Stimulated activated CD4-positive, alpha-beta T cell treated with anti-CD3 and anti-CD28 coated beads, Interleukin-2, amount 100 ng/mL, for 24 hours (primary cell): ENCODE measurements at places on chromosomes 3 and 15.

DNA sequence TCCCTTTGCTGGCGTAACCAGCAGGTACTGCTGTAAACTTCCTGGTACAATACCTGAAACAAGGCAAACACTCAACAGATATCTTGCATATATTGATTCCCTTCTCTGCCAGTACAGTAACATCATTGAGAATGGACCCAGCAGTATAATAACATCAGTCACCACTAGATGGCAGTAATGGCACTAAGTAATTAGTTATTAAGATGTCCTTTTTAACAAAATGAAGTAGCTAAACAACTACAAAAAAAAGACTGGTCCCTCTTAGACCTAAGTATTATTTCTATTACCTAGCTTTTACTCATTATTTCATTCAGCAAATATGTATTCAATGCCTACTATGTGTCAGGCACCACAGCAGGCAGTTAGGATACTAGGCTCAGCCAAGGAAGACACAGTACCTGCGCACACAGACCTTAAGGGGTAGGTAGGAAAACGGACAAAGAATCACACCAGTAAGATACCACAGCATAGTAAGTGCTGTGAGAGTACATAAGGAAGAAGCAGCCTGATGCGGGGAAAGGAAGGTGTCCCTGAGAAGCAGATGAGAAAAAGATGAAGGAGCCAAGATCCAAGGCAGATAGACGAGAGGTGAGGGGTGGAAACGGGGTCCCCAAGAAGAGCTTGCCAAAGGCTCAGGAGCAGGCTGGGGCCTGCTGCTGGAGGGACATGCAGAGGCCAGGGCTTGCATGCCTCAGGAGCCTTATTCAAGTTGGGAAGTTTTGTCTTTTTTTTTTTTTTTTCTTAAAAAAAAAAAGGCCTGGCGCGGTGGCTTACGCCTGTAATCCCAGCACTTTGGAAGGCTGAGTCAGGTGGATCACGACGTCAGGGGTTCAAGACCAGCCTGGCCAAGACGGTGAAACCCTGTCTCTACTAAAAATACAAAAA lies 102.7 kb upstream of the CHD2 start:
- DNase-seq, result no peak

DNA sequence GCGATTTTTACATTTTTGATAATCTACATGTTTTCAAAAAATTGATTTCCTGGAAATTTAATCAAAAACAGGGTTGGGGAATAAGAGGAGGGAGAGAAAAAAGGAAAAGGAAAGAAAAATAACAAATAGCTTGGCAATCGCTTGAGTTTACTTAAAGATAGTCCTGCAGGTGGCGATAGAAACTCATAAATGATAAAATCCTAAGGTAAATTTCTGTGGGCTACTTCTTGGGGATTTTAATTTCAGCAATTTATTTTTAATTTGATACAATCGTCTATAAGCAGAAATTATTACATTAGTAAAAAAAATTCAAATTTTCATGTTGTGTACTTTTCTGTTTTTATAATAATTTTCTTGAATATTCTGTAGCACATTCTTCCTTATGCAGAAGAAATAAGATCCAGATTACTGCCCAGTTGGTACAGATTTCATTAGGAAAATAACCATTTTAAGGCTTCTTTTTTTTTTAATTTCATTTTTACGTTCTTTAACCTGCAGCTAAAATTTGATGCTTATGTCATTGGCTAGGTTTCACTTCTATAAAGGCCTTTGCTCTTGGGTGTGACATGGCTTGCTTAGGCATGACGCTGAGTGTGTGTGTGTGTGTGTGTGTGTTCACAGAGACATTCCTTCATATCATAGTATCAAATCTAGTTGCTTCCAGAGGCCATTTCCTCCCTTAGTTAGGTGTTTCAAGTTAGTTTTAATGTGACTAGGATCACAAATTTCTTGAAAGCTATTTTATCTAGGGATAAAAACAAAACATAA lies 181.8 kb downstream of the MCTP2 start:
- DNase-seq, result no peak

- no peak for DNase-seq
These were observed 567.1 kb downstream of the EDEM1 start for GRCh38 chr3:5754602-5755001.

GRCh38 chr15:69092159-69092558 lies 68.3 kb upstream of the GLCE start:
- DNase-seq, result no peak

DNA sequence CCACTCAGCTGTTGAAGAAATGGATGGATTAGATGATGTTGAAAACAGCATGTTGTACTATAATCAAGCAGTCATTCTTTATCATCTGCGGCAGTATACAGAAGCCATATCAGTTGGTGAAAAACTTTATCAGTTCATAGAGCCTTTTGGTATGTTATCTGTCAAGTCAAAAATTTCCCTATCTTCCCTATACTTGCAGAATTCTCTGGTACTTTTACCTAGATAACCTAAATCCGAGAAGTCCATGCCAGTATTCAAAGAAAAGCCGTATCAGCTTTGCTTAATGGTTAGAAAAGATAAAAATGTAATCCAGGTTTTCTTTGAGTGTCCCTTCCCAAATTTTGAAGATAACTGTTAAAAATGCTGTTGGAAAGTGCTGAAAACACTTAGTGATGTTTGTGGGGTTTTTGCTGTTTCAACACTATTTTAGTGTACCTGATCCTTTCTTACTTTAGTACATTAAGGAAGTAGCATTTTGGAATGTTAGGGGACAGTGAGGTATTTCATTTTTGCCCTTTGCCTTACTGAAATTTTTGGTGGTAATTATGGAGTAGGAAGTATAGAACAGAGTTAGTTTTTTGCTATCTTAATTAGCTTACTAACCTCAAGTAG lies 23.8 kb downstream of the CNOT10 start:
- DNase-seq, result no peak

DNA sequence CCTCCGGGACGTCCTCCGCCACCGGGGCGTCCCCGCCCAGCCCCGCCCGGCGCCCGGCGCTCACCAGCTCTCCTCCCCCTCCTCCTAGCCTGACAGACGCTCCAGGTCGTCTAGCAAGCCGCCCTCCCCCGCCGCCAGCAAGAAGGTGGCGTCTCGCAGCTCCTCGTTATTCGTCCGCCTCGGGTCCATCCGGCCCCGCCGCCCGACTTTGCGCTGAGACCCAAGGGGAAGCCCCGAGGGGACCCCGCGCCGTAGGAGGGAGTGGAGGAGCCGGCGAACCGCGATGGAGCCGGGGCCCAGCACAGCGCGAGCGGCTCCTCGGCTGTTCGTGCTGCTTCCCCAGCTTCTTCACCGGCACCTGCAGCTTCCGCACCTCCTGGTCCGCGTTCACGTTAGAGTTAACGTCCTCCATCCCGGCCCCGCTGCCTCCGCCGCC lies 26.3 kb upstream of the MTHFS start:
- DNase-seq, result peak; percentile 76

DNA sequence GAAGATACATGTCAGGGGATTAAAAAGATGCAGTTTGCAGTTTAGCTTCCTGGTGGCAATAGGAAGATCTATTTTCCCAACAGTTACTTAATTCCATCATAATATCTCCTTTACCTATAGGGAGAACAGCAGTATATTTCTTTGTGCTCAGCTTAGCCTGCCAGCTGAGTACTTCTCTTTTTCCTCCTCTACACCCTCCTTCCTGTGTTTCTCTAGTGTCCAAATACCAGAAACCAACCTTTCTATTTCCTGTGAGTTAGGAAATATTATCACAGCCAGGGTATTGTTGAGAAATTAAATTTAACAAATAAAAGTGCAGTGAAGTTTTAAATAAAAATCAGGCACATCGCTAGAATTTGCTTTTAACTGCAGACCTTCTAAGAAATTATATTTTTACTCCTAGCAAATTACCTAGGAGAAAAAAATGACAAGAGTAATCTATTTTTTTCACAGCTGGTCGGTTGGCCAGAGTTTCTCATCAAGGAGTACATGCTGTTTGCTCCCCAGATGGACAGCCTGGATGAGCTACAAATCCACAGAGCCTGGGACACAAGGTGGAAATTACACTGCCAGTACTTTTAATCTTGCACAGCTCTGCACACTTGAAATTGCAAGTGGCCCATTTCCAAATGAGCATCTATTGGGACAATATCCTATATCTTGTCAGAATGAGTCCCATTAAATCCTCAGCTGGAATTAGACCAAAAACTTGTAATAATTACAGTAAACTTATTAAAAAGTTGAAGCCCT lies 185.2 kb upstream of the CFAP20DC start:
- no peak for DNase-seq

DNA sequence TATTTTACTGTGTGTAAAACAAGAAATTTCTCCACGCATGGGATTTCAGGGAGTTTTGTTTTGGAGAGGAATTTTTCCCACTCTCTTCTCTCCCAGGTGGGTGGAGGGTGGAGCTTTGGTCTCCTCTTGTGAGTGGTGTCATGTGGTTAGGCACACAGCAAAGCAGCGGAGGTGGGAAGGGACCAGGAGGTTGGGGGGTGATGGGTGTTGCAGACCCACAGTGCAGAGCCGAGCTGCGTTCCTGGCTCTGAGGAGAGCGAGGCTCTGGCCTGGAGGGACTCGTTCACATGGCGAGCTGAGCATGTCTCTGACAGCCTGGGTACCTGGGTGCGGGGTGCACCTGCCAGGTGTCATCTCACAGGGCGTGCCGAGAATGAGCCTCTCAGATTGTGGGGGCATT lies 87.8 kb downstream of the RYR3 start:
- no peak for DNase-seq

GRCh38 chr3:159559771-159560170 lies 428.9 kb upstream of the IL12A start:
- DNase-seq, result no peak

- no peak for DNase-seq
These were observed 11.1 kb downstream of the TMEM62 start for GRCh38 chr15:43144512-43144911.

GRCh38 chr3:176247191-176247590 lies 950.1 kb downstream of the TBL1XR1 start:
- no peak for DNase-seq

DNA sequence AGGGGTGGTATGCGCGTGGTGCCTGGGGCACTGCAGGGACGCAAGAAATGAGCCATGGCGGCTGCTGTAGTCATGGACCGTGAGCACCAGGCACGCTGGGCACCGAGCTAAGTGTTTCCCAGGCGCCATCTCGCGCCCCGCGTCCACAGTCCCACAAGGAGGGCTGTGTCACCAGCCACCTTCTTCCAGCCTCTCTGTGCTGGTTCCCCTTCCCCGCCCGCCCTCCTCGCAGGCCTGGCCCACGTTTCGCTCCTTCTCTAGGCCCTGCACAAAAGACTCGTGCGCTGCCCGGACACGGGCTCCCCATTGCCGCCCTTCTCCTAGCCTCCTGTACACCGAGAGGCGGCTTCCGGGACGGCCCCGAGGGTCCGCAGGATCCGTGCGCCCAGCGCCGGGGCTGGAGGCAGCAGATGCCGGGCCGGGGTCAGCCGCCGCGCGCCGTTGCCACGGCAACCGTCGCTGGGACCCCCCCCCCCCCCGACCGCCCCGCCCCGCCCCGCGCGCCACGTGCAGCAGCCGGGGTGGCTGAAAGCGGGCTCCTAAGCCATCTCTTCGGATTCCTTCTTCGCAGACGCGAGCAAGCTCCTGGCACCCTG lies 113.4 kb downstream of the SRGAP3 start:
- DNase-seq, result no peak

GRCh38 chr3:25661694-25662437 lies 2.8 kb downstream of the TOP2B start:
- no peak for DNase-seq

- no peak for DNase-seq
These were observed 36.0 kb downstream of the TM2D3 start for GRCh38 chr15:101615986-101616848.

DNA sequence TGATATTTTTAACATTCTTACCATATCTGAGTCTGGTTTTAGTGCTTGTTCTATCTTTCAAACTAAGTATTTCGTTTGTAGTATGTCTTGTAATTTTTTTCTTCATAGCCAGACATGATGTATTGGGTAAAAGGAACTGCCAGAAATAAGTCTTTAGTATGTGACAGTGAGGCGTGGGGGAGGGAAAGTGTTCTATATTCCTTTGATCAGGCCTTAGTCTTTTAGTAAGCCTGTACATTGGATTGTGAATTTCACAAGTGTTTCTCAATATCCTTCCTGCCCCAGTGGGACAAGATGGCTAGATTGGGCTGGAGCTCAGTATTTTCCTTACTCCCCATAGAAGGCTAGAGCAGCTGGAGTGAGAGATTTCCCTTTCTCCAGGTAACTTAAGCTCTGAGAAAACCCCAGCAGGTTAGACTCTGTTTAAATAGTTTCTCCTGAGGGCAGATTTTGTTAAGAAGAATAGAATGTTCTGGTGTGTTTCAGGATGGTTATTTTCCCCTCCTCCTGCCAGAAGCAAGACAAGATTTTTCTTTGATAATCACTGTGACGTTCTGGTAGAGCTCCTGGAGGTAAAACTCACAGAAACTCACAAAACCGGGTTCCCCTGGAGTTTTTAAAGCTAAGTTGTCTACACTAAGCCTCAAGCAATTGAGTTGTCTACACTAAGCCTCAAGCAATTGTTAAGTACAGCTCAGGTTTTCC lies 140.7 kb upstream of the ARPP21 start:
- no peak for DNase-seq

- no peak for DNase-seq
These were observed 72.7 kb upstream of the SLC4A7 start for GRCh38 chr3:27556887-27557286.

- no peak for DNase-seq
These were observed 27.2 kb downstream of the PLSCR4 start for GRCh38 chr3:146223401-146224373.
